ENCODE measurements at places on chromosomes 6 and 20. TPM values are rescaled to one million over a fixed set of nuclear protein-coding genes. Genes with fewer than 3 reads are reported as not detected.

CAGE1 gene
- not detected for total RNA-seq

TCF15 gene
- total RNA-seq, result not detected

BPI gene
- total RNA-seq, result not detected

MCCD1 gene
- total RNA-seq, result not detected

CNR1 gene
- not detected for total RNA-seq

CDSN gene
- total RNA-seq, result not detected
